ENCODE measurements at places on chromosomes 3 and 15.

DNA sequence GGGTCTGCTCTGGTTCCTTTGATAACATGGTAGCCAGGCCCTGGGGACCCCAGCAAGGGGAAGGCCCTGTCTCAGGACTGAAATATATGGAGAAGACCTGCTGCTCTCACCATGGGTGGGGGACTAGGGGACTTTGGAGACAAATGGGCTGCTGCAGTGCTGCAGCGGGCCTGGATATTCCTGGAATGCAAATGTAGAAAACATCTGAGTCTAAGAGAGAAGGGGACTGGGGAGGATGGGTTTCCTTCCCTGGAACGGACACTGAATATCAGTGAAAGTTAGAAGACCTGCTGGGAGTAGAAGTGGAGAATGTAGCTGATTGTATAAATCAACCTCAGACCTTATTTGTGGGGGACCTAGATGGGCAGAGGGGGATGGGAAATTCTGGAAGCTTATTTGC, 3.1 kb upstream of the HCN4 start:
- no peak for DNase-seq

DNA sequence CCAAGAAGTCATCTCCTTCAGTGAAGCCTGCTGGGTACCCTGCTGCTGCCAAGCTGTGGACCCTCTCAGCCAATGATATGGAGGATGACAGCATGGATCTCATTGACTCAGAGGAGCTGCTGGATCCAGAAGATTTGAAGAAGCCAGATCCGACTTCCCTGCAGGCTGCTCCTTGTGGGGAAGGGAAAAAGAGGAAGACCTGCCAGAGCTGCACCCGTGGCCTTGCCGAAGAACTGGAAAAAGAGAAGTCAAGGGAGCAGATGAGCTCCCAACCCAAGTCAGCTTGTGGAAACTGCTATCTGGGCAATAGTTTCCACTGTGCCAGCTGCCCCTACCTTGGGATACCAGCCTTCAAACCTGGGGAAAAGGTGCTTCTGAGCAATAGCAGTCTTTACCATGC, 13.7 kb upstream of the ANP32A start:
- no peak for DNase-seq

- no peak for DNase-seq
Observed at GRCh38 chr3:188306435-188307005, 152.6 kb downstream of the LPP start.

GRCh38 chr15:85494048-85494777, 113.8 kb downstream of the AKAP13 start:
- DNase-seq, result no peak

DNA sequence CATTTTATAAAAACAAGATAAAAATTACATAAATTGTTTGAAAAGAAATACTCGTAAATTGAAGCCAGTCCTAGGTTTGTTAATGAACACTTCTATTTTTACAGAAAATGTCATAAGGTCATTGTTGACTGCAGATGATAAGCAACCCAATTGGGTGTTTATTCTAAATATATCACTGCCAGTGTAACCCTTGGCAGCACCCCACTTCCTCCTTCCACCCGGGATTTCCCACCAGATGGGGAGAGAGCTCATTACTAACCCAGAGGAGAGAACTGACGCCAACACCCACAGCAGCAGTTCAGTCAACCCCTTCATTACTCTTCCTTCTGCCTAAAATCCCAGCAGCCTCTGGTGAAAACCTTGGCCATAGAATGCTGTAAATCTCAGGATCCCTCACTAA, 307.6 kb downstream of the GAP43 start:
- no peak for DNase-seq

- no peak for DNase-seq
Observed at GRCh38 chr15:100901702-100902435, 17.3 kb upstream of the LRRK1 start.

DNA sequence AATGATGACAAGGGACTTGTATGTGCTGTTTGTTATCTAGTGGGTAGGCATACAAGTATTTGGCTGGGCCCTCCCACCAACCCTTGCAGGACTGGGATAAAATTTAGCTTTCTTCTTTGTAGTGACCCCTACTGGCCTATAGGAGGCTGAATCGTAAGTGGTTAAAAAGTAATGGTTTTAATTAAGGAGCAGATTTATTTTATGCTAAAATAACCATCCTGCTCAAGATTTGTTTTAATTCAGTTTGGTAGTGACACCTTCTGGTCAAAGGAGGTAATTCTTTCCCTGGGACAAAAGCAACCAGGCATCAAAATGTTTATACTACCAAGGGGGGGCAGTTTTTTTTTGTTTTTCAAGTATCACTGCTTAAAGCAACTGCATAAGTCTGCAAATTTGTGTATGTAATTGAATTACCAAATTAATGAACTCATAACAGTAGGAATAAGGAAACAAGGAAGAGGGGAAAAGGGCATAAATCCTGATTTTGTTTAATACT, 70.7 kb downstream of the TOP2B start:
- DNase-seq, result peak; percentile 23

- DNase-seq, result no peak
Observed at GRCh38 chr3:44862226-44862637, 520 bp downstream of the TMEM42 start.

DNA sequence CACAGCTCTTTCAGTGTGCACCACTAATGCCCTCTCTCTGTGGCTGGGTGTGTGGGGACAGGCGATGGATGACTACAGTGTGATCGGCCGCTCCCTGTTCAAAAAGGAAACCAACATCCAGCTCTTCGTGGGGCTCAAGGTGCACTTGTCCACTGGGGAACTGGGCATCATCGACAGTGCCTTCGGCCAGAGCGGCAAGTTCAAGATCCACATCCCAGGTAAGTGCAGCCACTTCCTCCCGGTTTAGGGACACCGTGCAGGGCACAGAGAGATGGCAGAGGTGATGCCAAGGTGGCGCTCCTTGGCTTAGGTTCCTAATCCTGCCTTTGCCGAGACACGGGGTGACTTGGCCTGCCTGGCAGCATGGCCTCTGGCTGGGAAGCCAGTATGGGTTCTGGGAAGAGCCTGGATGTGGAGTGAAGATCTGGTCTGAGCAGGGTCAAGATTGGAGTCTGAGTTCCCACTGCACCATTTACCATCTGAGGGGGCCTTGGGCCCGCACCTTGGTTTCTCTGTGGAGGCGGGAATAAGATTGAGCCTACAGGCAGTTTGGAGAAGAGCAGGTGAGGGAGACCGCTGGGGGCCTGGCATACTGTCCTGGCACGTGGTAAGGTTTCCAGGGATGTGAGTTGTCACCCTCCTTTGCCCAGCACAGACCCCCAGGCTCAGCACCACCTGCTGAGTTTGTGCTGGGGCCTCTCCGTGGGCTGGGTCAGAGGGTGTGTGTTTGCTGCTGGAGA, 108.4 kb downstream of the DNAJB8 start:
- no peak for DNase-seq

GRCh38 chr15:84976746-84977345, 4.8 kb upstream of the PDE8A start:
- no peak for DNase-seq

- no peak for DNase-seq
Observed at GRCh38 chr15:67089217-67090193, 24.1 kb downstream of the SMAD3 start.

GRCh38 chr15:41017066-41017735, 63.9 kb downstream of the CHAC1 start:
- DNase-seq, result no peak

DNA sequence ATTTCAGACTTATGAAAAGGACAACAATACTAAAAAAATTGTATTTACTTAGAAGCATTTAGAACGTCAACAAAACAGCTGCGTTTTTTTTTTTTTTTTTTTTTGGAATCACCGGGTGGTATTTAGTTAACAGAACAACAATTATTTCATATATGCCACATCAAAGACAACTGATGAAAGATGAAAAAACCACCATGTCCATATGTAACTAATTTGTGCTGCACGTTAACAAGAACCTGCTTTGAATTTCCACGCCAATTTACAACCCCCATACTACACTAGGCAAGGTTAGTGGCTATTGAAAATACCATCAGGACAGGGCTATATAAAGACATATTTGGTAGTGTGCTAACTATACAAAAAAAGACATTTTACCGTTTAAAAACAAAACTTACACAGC, 189.3 kb upstream of the ROBO1 start:
- no peak for DNase-seq

GRCh38 chr3:152760591-152760990, 74.3 kb upstream of the P2RY1 start:
- no peak for DNase-seq

- DNase-seq, result no peak
Observed at GRCh38 chr3:139811331-139811730, 123.7 kb upstream of the CLSTN2 start.

DNA sequence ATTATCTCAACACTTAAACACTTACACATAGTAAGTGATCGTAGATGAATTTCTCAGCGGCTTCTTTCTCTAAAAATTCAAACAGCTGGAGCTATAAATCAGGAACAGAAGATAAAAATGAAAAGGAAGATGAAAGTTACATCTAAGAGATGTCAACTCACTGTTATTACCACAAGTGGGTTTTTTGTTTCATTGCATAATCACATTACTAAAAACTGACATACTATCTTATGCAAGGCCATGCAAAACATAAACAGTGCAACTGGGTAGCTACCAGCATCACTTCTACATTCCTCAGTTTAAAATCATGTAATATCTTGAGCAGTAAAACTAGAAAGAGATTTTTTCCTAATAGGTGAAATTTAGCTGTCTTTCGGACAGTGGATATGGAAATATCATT, 14.9 kb downstream of the MINDY4B start:
- DNase-seq, result no peak

DNA sequence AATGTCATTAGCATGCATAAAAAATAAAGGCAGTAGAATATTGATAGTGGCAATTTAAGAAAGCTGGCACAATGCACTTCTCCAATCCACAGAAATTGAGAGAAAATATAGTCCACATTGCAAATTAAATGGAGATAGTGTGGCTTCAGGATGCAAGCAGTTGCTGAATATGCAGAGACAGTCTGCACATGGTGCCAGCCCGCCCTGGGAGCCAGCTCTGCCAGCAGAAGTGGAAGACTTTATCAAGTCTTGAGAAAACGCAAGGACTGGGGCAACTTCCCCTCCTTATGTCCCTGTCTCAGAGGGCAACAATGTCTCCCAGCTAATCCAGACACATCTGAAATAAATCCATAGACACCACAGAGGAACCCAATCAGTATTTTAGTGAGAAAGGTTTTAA, 57.2 kb downstream of the MB21D2 start:
- no peak for DNase-seq

- DNase-seq, result peak; percentile 80
Observed at GRCh38 chr15:26201177-26201858, 338.2 kb upstream of the ATP10A start.

DNA sequence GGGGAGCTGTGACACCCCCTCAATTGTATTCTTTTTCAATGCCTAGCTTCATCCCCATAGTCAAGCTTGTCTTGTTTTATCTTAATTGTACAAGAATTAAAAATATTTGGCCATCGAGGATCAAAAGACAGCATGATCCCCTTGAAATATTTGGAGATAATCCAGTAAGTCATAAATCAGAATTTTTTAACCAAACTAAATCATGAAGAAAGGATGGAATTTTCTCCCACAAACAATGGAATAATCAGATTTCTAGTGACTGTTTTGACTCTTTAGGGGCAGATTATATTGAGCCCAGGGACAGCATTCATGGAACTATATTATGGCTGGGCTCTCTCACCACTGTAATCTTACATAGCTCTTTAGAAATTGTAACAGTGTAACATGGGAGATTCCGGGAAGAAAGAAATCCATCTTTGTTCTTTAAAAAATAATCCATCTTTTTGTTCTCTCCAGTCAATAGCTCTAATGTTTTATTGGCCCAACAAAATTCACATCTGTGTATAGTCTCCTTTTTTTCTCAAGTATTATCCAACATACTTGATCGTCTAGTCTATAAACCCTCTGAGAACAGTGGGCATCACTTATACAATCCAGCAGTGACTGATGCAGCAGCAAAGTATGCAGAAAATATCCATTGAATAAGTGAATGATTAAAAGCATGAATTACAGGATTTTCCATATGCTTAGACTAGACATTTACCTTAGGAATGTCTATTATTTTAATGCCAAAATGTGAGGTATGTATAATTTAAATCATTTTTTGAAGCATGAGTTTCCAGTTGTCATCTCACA, 277.0 kb upstream of the PLSCR5 start:
- DNase-seq, result no peak

GRCh38 chr3:141346418-141346817, 21.9 kb upstream of the ZBTB38 start:
- no peak for DNase-seq

- no peak for DNase-seq
Observed at GRCh38 chr15:57568299-57568698, 23.4 kb upstream of the MYZAP start.

DNA sequence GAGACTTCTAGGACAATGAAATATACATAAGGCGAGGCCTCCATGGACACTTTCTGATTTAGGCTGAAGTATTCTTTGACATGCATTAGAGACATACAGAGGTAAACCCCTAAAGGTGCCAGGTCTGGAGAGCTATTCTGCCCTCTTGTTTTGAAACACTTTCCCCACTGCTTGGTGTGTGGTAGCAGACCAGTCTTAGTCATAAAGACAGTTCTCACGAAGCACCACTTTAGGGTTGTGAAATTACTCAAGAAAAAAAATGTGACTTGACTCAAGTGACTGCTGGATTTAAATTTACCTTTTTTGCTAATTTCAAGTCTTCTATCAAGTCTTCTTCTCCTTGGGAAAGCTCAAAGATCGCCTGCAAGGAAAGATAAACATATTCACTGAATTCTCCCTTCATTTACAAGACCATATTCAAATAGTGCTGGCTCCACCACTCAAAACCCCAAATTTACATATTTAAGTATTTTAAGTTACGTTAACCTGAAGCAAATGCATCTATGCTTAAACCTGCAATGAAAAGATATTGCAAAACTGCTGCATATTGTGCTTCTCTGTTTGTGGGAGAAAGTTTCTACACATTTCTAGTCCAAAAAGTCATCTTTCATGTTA, 48.4 kb downstream of the ARHGEF3 start:
- no peak for DNase-seq

DNA sequence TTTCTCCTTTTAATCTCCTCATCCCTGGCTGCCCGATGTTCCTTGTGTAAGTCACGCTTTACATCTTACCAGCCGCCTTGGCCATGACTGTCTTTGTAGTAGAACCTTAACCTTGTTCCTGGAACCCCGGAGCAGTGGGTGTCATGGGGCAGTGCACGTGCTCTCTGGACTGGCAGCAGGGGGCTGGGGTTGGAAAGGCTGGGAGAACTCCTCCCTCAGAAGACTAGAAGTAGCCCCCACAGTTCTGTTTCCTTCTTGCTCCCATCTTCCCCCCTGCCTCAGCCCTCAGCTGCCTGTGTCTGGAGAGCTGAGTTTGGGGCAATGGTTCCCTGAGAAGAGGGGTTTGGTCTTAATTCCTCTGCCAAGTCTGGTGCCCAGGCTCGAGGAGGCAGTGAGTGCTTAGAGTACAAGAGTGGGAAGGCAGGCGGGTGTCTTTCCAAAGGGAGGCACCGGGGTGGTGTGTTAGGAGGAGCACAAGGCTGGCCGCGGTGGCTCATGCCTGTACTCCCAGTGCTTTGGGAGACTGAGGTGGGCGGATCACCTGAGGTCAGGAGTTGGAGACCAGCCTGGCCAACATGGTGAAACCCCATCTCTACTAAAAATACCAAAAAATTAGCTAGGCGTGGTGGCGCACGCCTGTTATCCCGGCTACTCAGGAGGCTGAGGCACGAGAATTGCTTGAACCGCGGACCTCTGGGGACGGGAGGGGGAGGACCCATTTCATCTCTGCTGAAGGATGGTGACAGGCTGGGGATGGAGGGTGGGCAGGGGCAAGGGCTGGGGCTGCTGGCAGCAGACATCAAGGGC, 100.4 kb downstream of the VGLL4 start:
- DNase-seq, result no peak

Measured in NCI-H524 (cell line).